ENCODE measurements at places on chromosomes 16 and 17.

DNA sequence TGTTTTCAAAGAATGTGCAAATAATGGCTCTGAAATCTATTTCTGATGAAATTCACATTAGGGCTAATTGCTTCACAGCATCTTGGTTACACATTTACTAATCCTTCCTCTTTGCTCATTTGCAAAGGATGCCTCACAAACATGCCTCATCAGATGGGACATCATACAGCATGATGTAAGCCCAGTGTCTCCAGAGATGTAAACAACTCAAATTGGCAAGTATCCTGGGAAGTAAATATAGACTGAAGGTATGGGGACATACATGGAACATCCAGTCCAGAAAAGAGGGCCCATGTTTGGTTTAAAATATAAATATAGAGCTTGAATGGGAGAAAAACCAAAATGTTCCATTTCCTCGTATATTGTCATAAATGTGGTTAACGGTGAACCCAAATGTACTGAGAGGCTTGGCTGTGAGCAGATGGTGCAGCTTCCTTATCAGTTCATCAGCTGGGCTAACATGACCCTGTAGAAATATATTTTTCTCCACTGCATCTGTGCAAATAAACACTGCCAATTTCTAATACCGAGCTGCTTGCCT is 142.9 kb upstream of the NUDT7 start:
- no peak for DNase-seq

- DNase-seq = peak; percentile 21
These were observed 15.6 kb downstream of the RFWD3 start for GRCh38 chr16:74650966-74651567.

DNA sequence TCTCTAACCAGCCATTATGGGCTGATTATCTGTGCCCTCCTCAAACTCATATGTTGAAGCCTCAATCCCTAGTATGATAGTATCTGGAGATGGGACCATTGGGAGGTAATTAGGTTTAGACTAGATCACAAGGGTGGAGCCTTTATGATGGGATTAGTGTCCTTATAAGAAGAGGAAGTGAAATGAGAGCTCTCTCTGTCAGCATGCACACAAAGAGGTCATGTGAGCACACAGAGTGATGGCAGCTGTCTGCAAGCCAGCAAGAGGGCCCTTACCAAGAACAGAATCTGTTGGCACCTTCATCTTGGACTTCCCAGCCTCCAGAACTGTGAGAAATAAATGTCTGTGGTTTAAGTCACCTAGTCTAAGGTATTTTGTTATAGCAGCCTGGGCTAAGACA is 101.9 kb downstream of the PCTP start:
- no peak for DNase-seq

- no peak for DNase-seq
These were observed 48.2 kb downstream of the RAP1GAP2 start for GRCh38 chr17:2844416-2844815.

DNA sequence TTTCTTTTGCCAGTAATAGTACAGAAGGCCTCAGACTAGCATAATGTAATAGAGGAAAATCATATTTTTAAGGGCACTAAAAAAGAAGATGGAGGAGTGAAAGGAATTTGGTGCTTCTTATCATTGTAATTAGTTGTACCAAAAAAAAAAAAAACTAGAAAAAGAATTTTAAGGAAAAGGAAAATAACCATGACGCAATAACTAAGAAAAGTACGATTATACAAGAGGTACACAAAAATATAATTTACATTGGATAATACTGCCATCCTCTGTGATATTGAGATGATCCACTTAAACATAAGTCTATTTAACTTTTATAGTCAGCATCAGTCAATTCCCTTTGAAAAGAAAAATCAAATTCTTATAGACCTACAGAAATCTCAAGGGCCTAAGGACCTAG is 146.7 kb upstream of the IRX5 start:
- DNase-seq = no peak

DNA sequence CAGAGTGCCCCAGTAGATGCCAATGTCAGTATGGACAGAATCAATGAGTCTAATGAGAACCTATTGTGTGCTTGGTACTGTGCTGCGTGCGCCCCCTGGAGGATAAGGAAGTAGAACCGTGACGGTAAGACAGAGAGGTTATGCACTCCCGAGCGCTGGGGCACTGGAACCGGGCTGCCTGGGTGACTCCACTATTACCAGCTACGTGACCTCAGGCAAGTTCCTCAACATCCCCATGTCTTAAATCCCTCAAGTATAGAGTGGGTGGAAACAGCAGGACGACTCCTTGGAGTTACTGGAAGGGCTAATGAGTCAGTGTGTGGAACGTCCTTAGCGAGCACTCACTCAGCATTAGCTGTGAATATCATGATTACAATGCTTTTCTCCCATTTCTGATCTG is 16.2 kb downstream of the CHST4 start:
- DNase-seq = peak; percentile 6

DNA sequence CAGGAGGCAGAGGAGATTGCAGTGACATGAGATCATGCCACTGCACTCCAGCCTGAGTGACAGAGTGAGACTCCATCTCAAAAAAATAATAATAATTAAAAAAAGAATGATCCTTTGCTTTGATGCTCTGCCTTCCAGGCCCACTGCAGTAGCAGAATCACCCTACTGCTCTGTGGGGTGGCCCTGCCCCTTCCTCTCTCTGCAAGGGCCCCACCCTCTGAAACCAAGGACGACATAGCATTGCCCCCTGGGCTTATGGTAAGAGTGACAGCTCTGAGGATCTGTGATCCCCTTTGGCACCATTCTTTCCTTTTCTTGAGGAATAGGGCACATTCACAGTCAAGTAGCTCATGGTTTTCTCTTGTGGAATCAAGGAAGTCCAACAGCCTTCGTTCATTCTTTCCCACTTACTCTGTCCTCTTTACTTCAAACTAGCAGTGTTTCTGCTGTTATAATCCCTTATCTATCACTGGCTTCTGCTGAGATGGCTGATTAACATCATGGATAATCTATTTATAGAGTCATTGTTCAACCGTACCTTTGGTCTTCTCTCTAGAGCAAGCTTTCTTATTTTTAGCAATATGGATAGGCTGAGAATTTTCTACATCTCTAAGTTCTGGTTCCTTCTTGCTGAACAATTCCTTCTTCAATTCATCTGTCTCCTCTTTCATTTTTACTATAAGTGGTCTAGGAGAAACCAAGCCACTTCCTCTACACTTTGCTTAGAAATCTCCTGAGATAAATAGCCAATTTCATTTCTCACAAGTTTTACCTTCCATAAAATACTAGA is 14.1 kb downstream of the RAD51C start:
- no peak for DNase-seq

DNA sequence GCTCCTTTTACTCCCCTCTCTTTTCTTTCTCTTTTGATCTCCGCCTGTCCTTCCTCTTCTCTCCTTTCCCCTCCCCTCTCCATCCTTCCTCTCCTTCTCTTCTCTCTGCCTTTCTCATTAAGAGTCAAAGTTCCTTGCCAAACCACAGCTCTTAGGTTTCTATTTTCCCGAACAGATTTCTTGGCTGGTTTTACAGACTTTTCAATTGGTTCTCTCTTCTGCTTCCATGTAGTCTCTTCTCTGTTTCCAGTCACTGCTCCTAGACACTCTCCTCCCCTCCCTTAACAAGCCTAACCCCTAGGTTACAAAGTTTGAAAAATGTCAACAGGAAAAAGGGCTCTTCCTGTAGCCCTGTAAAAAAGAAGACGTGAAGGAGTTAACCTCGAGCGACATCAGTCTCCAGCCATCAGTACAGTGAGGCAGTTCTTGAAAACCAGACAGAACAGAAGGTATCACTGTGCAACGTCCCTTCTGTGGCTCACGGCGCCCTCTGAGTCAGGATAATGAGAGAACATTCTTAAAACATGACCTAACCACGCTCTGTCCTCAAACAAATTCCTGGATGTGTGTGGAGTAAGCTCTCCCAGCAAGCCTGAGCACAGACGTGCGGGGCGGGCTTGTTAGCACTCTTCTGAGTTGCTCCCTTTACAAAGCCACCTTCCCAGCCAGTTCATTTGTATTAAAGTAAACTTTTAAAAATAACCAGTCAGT is 11.6 kb upstream of the MARCHF10 start:
- peak; percentile 94 for DNase-seq

DNA sequence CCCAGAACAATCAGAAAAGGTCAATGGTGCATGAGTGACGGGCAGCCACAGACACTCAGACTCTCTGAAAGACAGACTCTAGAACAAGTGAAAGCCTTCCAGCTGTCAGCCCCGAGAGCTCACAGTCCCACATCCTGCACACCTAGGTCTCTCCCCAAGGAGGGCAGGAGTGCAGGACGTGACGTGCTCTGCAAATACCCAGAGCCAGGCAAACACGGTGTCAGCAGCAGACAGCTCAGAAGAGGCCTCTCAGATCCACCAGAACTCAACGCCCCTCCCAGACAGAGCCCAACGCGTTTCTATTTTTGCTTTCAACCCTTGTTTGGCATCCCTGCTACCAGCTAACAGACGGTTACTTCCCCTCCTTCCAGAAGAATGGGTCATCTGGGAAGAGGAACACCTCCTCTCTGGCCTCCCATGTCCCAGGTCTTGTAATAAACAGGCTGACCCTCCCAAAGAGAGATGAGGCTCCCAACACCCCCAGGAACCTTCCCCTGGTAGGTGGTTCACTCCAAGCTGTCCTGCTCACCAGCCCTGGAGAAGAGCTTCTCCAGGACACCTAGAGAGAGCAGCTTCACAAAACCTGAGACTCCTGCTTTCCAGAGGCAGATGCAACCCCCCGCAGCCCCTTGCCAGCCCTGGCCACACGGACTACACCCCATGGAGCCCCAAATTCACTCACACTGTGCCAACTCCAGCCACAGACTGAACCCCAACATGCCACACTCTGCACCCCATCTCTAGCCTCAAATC is 7.6 kb downstream of the PITPNM3 start:
- no peak for DNase-seq

- peak; percentile 69 for DNase-seq
These were observed 7.8 kb upstream of the RNASEK start for GRCh38 chr17:7004398-7005253.

- no peak for DNase-seq
These were observed 787.9 kb upstream of the EEF2KMT start for GRCh38 chr16:5885521-5885920.

DNA sequence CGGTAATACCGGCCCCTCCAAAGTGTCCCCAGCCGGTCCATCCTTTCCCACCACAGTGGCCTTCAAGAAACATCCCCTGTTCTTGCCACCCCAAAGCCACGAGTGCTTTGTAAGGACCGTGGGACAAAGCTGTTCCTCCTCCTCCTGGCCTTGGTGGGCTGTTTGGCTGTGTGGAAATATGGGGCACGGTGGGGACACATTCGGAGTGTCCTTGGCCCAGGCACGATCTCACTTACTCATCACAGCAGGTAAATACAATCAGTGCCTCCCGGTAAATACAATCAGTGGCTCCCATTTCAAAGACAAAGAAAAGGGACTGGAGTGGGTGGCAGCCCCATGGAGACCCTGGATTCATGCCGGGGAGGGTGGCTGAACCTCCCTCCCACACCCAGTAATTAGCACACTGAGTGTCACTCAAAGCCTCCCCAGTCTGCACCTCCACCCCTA is 10.4 kb downstream of the SCN4A start:
- DNase-seq = no peak

GRCh38 chr17:75731716-75732498 is 10.6 kb downstream of the ITGB4 start:
- no peak for DNase-seq

GRCh38 chr16:84478172-84478947 is 26.1 kb downstream of the MEAK7 start:
- peak; percentile 61 for DNase-seq

- peak; percentile 94 for DNase-seq
These were observed 1.6 kb upstream of the LDAF1 start for GRCh38 chr16:21156767-21157467.
